ENCODE measurements at places on chromosomes 7 and 10. TPM values are rescaled to one million over a fixed set of nuclear protein-coding genes. Genes with fewer than 3 reads are reported as not detected.

SLC18A3 gene
- total RNA-seq = 3.4 TPM

CALCR gene
- total RNA-seq = 0.45 TPM

SLC13A1 gene
- not detected for total RNA-seq

RBP4 gene
- total RNA-seq = 2.5 TPM

STOX1 gene
- total RNA-seq = 16.2 TPM

HMX3 gene
- total RNA-seq = not detected

STEAP4 gene
- total RNA-seq = 0.27 TPM

BMS1 gene
- 11.5 TPM for total RNA-seq

GRCh38 chr7:81624021-81624592 is 145.7 kb downstream of the HGF start:
- DNase-seq = no peak

- DNase-seq = no peak
Measured at GRCh38 chr7:98221611-98222532, 10.6 kb downstream of the BHLHA15 start.

DNA sequence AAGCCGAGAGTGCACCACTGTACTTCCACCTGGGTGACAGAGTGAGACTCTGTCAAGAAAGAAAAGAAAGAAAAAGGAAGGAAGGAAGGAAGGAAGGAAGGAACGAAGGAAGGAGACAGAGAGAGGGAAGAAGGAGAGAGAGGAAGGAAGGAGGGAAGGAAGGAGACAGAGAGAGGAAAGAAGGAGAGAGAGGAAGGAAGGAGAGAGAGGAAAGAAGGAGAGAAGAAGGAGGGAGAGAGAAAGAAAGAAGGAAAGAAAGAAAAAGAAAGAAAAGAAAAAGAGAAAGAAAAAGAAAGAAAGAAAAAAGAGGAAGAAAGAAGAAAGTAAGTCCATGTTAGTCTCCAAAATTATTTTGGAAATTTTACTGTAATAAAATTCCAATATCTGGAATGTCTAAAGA is 33.4 kb upstream of the RSBN1L start:
- no peak for DNase-seq

DNA sequence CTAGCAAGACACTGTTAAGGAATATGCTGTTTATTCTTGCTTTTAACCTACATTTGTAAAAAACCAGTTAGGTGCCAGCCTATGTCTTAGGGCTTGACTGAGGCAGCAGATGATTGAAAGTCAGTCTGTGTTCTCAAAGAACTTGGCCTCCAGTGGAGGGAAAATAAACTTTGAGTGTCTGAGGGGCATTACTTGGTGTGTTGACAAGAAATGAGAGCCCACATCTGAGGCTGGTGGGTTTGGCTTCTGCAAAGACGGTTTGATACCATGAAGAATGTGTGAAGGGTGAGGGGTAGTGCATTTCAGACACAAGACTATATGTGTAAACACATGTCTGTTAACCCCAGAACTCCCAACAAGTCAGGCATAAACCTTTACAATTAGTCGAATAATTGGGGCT is 28.5 kb downstream of the CCSER2 start:
- no peak for DNase-seq

DNA sequence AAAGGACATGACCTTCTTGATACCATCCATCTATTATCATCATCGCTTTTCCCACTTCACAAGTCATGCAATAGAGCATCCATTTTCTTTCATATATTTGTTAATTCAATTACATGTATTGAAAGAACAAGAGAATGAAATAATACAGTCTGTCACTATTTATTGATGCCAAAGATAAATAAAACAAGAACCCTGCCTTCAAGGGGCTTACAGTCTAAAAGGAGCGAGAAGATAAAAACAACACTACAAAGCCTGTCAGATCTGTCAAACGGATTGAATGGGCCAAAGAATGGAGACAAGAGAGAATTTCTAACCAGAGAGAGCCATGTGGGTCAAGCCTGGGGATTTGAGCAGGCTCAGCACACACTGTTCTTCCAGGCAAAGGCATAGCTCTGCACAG is 15.9 kb downstream of the CPA5 start:
- DNase-seq = no peak

GRCh38 chr10:70672165-70673042 is at the start of gene ADAMTS14:
TSS of gene ADAMTS14 (plus strand) at chr10:70672506. CDS start at chr10:70672803, 297 bp downstream.
- DNase-seq = no peak

- DNase-seq = peak; percentile 89
Measured at GRCh38 chr10:103706762-103707161, 148.6 kb downstream of the SH3PXD2A start.

DNA sequence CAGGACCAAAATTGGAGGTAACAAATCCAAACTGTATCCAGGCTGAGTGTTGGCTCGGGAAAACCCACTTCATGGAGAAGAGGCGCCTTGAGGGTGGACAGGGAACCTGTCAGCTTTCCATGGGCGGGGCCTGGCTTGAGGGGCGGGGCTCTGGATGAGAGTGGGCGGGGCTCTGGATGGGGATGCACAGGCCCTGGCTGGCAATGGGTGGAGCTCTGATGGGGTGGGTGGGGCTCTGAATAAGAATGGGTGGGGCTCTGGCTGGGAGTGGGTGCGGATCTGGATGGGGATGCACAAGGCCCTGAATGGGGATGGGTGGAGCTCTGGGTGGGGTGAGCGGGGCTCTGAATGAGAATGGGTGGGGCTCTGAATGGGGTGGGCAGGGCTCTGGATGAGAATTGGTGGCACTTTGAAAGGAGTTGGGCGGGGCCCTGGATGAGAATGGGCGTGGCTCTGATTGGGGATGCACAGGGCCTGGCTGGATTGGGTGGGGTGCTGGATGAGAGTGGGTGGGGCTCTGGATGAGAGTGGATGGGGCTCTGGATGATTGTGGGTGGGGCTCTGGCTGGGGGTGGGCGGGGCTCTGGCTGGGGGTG is 96.6 kb upstream of the NPTX2 start:
- DNase-seq = no peak

GRCh38 chr7:19815546-19815945 is 42.1 kb upstream of the TMEM196 start:
- no peak for DNase-seq

- no peak for DNase-seq
Measured at GRCh38 chr7:6012355-6013104, 3.5 kb downstream of the AIMP2 start.

GRCh38 chr7:17620566-17620965 is 319.7 kb downstream of the SNX13 start:
- DNase-seq = no peak

GRCh38 chr10:99913831-99914235 is 95.9 kb downstream of the DNMBP start:
- DNase-seq = no peak

GRCh38 chr10:86815035-86815617 is 58.7 kb downstream of the BMPR1A start:
- DNase-seq = no peak

Data from cerebellum (tissue), 4 donors.